ENCODE measurements at places on chromosomes 3 and 15. TPM values are rescaled to one million over a fixed set of nuclear protein-coding genes. Genes with fewer than 3 reads are reported as not detected.

- no peak for DNase-seq
Observed at GRCh38 chr15:99702895-99703602, 30.2 kb downstream of the LYSMD4 start.

DNA sequence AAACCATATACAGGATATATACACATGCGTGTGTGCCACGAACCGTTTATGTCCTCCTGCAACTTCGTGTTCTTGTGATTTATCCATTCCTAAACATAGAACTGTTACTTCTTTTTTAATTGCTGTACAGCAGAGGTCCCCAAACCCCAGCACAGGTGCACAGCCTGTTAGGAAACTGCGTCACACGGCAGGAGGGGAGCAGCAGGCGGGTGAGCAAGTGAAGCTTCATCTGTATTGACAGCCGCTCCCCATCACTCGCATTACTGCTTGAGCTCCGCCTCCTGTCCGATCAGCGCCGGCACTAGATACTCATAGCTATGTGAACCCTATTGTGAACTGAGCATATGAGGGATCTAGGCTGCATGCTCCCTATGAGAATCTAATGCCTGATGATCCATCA lies 34.9 kb upstream of the NRROS start:
- DNase-seq: no peak

DNA sequence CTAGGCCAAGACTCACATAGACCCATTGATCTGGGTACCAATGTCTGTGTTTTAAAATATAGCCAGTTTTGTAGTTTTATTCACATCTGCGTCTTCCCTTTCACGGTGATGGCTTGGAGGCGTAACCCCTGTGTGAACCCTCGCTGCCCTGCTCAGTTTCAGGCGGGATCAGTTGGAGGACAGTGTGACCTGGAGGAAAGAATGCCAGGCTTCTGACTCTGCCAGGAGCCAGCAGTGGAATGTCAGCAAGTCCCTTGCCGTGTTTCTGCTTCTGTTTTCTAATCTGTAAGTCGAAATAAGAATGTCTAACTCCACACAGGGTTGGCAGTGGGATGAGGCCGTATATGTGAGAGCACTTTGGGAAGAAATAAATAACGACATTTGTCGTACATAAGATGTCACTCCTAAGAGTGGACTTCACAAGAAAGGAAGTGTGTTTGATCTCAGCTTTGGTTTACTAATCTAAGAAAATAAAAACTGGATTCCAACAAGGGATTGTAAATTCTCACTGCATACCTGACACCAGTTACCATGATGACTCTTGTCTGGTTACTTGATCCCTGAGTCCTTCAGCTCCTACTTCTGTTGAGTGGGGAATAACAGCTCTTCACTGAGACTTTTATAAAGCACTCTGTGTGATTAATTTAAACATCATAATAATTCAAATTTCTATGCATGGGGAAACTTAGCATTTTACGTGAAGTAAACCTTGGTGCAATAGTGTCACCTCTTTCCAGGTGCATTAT lies 6.3 kb upstream of the CA12 start:
- DNase-seq: no peak

GRCh38 chr3:12825156-12825555 lies 16.2 kb downstream of the RPL32 start:
- no peak for DNase-seq

FBXL22 gene
- not detected for total RNA-seq
